ENCODE measurements at places on chromosomes 16 and 17.

DNA sequence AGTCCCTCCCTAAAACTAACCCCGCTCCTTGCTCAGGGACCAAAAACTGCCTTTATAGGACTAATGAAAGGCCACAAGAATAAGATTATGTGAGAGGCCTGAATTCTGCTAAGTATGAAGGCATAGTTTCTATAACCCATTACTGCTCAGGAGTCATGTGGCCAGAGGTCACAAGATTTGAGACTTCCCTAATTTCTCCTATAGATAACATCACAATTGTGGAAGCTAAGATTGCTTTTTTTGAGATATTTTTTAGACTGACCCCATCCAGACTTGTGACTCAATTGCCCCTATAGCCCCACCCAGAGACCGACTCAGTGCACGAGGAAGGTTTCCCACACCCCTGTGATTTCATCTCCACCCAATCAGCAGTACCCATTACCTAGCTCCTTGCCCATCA lies 504.1 kb upstream of the GOT2 start:
- no peak for DNase-seq

DNA sequence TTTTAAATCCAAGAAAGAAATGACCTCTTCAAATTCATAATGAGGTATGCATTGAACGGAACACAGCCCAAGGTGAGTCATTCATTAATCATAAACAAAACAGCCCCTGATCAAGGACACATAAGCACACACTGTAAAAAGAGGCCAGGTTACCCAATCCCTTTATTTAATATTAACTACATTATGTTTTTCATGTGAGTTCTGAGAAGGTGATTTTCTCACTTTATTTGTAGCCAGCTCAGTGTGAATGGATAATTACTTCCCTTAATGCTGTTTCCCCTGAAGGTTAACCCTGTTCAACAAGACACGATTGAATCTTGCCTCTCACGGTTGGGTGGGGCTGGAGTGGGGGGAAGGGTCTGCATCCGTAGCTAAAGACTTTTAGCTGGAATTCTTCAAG lies 257.3 kb upstream of the SALL1 start:
- peak; percentile 71 for DNase-seq

GRCh38 chr17:70775679-70776078 lies 606.3 kb downstream of the KCNJ2 start:
- DNase-seq, result no peak

DNA sequence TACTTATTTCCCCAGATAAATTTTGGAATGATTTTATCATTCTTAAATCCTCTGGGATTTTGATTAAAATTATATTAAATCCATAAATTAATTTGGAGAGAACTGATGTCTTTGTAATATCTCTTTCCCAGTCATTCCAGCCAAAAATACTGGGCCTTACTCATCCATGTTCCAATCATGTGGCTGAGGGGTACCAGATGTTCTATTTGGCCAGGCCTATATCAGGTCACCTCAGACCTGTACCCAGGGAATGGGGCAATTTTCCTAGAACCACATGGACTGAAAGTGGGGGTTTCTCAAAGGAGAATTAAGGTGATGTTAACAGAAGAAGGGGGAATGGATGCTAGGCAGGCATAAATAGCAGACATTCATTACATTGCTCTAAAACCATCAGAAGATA lies 7.5 kb downstream of the SNTB2 start:
- no peak for DNase-seq

- no peak for DNase-seq
Observed at GRCh38 chr17:78174870-78175642, 6.7 kb downstream of the SYNGR2 start.

GRCh38 chr16:67517661-67518423 lies 10.8 kb upstream of the RIPOR1 start:
- no peak for DNase-seq

- DNase-seq, result no peak
Observed at GRCh38 chr17:67555855-67556254, 161.9 kb upstream of the NOL11 start.

- DNase-seq, result no peak
Observed at GRCh38 chr17:28597606-28598383, 1.0 kb downstream of the SPAG5 start.

Measured in ELR (cell line).